ENCODE measurements at places on chromosomes 1 and 21.

DNA sequence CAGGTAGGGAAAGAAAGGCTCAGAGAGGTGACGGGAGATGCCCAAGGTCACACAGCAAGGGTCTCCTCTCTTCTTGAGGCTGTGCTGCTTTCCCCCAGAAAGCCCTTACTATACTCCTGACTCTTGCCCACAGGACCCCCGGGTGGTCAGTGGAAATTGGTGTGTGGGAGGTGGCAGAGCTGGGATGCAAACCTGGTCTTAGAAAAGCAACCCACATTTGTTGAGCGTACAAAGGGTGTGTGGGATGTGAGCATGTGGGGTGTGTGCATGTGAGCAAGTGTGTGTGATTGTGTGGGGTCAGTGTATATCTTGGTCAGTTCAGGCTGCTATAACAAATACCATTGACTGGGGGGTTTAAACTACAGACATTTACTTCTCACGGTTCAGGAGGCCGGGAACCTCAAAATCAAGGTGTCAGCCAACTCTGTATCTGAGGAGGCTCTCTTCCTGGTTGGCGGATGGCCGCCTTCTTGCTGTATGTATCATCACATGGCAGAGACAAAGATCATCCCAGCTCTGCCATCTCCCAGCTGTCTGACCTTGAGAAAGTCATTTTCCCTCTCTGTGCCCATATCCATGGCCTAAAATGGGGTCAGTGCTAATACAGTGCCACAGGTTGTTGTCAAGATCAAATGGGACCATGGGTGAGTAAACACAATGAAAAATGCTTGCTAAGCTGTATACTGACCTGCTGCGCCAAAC is 268.5 kb downstream of the PTPRU start:
- no peak for ATAC-seq

- peak; percentile 84 for ATAC-seq
These were observed 137.8 kb downstream of the BARHL2 start for GRCh38 chr1:90579212-90579802.

- ATAC-seq = no peak
These were observed 178.3 kb upstream of the SYT6 start for GRCh38 chr1:114331936-114332335.

- no peak for ATAC-seq
These were observed 92.0 kb downstream of the KIF1B start for GRCh38 chr1:10302416-10302815.

GRCh38 chr1:22143065-22144033 is at the start of gene WNT4:
Gene WNT4 (minus strand): TSS chr1:22143097. CDS start chr1:22142922, 175 bp downstream.
- peak; percentile 45 for ATAC-seq

- ATAC-seq = no peak
These were observed 12.2 kb downstream of the ARHGEF2 start for GRCh38 chr1:155966135-155966534.

DNA sequence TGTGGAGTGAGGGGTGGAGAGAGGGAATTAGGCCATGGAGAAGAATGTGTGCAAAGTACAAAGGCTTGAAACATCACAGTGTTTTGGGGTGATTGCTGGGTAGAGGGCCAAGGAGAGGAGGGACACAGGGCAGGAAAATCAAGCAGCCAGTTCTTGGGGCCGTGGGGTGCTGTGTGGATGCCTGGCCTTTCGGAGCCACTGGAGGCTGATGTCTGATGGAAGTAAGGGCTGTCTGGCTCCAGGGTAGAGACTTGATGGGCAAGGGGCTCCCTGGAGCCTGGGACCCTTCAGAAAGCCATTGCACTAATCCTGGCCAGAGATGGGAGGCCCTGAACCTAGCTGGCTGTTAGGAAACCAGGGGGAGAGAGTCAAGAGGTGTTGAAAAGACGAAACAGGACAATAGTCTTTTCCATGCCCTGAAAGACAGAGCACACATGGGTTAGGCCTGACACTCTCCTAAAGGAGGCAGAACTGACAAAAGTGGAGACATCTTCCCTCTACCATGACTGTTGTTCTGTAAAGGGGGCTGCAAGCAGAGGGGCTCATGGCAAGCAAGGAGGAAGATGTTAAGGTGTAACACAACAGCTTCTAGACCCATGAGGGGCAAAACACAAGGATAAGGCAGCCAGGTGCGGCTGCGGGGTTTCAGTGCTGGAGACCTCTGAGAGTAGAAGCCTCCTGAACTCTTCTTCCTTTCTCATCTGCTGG is 21.0 kb downstream of the ATF3 start:
- no peak for ATAC-seq

GRCh38 chr1:228830954-228831481 is 95.7 kb downstream of the RHOU start:
- peak; percentile 96 for ATAC-seq

- peak; percentile 81 for ATAC-seq
These were observed 355.0 kb upstream of the ESRRG start for GRCh38 chr1:217078078-217078690.

GRCh38 chr1:29518183-29518835 is 282.0 kb downstream of the PTPRU start:
- ATAC-seq = no peak

GRCh38 chr1:84985365-84985764 is 11.5 kb downstream of the MCOLN2 start:
- no peak for ATAC-seq

- ATAC-seq = no peak
These were observed 149.2 kb upstream of the PLD5 start for GRCh38 chr1:242673652-242674051.

DNA sequence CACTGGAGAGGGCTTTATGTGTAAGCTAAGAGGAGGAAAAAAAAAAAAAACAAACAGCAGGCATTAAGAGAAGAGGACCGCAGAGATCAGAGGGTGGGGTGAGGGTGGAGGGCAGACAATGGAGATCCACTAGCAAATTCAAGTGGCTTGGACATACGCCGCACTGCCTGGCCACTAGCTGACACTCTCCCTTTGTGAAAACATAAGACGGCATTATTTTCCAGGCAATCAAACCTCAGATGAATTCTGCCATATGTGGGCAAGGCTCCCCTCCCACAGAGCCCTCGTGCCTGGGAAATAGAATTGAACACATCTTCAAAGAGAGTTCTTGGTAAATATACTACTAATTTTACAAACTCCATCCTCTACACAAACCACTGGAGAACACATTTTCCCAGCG is 53.6 kb downstream of the ERG start:
- ATAC-seq = no peak

DNA sequence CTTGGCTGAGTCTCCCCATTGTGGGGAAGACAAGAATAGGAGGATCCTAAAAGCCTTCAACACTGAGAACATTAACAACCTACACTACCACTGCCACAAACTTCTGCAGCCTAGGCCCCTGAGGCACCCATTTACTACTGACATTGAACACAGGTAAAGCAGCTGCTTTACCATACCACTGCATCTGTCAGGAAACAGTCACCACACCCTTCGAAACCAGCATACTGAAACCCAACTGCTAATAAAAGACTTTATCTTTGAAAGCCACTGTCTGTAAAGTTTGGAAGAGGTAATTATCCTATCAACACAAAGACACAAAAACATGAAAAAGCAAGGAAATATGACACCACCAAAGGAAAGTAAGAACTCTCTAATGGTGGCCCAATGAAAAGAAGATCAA is 7.4 kb downstream of the IFNAR1 start:
- ATAC-seq = no peak

- ATAC-seq = peak; percentile 75
These were observed 41.7 kb downstream of the ITPKB start for GRCh38 chr1:226697151-226697928.

GRCh38 chr1:212930986-212931678 is 19.2 kb upstream of the VASH2 start:
- no peak for ATAC-seq

DNA sequence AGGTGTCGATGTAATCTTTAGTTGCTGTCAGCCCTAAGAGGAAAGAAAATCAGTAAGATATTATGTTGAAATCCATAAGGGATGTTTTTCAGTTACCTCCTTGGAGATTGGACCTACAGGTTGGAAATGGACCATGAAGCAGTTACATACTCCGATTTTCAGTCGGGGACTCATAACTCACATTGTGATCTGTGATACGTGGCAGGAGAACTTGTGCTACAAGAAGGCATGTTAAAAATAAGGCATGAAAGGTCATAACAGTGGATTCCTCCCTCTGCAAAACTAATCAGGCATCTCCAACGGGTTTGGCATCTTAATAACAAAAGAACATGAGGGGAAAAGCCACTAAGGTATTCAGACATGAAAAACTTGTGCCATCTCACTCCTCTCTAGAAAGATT is 111.2 kb upstream of the CACHD1 start:
- ATAC-seq = no peak

- no peak for ATAC-seq
These were observed 124.5 kb upstream of the USP24 start for GRCh38 chr1:55339681-55340080.

DNA sequence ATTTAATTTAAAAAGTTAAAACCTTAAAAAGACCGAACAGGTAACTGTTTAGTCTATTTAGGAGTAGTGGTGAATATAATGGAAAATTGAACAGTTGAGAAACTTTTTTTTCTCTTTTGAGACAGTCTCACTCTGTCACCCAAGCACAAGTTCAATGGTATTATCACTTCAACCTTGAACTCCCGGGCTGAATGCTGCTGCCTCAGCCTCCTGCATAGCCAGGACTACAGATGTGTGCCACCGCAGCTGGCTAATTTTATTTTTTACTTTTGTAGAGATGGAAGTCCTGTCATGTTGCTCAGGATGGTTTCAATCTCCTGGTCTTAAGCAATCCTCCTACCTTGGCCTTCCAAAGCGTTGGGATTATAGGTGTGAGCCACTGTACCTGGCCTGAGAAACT is 16.2 kb upstream of the GBP2 start:
- ATAC-seq = no peak

- ATAC-seq = no peak
These were observed 65.4 kb downstream of the C21orf91 start for GRCh38 chr21:17753736-17754135.

- ATAC-seq = peak; percentile 84
These were observed 57.1 kb downstream of the TNFSF18 start for GRCh38 chr1:172993640-172994039.

- peak; percentile 47 for ATAC-seq
These were observed 91.1 kb upstream of the UBE2U start for GRCh38 chr1:64112281-64112680.

GRCh38 chr21:27569831-27570230 is 602.9 kb upstream of the ADAMTS5 start:
- ATAC-seq = no peak
